Cardiac muscle cell (in vitro differentiated cells and primary cell): ENCODE measurements at places on chromosomes 12 and 14. TPM values are rescaled to one million over a fixed set of nuclear protein-coding genes. Genes with fewer than 3 reads are reported as not detected.

- H3K27me3 ChIP-seq, result peaks cover 68% of the 10 kb centered on the region
- no peak overlapping the region for H3K4me3 ChIP-seq
- no peak overlapping the region for H3K27ac ChIP-seq
- no peaks in the 10 kb centered on the region for H3K4me1 ChIP-seq
These were observed 7.7 kb upstream of the TMEM132D start for GRCh38 chr12:129911428-129912049.

- no peak for DNase-seq
- H3K27me3 ChIP-seq, result no peaks in the 10 kb centered on the region
- no peaks in the 10 kb centered on the region for H3K4me1 ChIP-seq
- H3K36me3 ChIP-seq, result no peaks in the 10 kb centered on the region
These were observed 130.4 kb upstream of the PARP11 start for GRCh38 chr12:4003576-4003975.

- H3K4me3 ChIP-seq, result no peak overlapping the region
- peaks cover 50% of the 10 kb centered on the region for H3K36me3 ChIP-seq
- H3K27ac ChIP-seq, result no peak overlapping the region
- DNase-seq, result no peak
- H3K27me3 ChIP-seq, result no peaks in the 10 kb centered on the region
These were observed 42.2 kb downstream of the EP400 start for GRCh38 chr12:131991816-131992430.

Gene SCN8A
- total RNA-seq, result 3.7 and 3.9 TPM in 2 replicates
